ENCODE measurements at places on chromosomes 1 and 21.

DNA sequence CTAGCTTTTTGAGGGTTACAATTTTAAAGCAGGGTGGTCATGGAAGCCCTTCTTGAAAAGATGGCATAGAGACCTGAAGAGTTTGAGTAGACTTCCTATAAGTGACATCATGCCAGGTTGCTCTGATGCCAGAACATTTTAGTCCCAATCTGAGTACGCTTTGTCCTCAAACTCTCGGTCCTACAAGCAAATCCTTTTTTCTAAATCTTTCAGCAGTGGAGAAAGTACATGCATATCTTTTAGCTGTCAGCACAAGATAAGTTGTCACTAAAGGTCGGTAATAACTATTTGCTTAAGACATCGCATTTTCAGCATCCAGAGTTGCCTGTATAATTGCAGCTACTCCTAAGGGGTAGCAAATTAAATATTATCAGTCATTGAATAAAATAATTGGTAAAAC, 140.4 kb downstream of the ATP6V1G3 start:
- DNase-seq = no peak

DNA sequence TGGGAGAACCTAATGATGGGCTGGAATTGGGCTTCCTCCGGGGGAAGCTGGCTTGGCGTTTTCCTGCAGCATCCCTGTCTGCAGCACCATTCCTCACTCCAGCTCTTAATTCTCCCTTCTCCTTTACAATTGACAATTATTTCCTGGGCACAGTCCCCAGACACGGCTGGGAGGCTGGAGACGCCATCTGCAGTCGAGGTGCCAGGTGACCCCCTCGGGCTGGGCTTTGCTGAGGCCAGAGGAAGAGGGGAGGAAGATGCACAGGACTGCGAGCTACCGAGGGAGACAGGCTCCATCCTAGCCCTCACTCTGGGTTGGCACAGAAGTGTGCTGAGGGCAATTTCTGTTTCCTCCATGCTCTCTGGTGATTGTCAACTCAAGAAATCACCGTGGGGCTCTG, 453.8 kb downstream of the PTPRU start:
- no peak for DNase-seq

- no peak for DNase-seq
These were observed 10.1 kb downstream of the HMGCS2 start for GRCh38 chr1:119758584-119758983.

- no peak for DNase-seq
These were observed 196.0 kb downstream of the FMN2 start for GRCh38 chr1:240287722-240288121.
